ENCODE measurements at places on chromosomes 11 and 22.
A peak's percentile ranks its signal among the peaks of the same experiment; 100 is the strongest.

DNA sequence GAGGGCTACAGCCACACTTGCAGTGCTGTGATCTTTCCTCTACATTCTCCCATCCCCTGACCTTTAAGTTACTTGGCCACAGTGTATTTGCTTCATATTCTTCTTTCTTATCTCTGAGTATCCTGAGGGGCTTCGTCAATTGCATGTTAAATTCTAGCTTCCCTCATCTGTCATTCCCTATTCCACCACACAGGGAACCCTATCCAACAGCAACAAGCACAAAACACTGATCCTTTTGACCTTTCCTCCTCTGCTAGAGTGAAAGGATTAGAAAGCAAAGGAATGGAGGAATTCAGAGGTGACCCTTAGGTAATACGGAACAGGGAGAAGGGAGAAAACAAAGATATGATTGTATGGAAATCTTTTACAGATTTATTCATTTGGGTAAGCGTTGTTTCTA is 1061.7 kb upstream of the TENM4 start:
- DNase-seq: no peak

DNA sequence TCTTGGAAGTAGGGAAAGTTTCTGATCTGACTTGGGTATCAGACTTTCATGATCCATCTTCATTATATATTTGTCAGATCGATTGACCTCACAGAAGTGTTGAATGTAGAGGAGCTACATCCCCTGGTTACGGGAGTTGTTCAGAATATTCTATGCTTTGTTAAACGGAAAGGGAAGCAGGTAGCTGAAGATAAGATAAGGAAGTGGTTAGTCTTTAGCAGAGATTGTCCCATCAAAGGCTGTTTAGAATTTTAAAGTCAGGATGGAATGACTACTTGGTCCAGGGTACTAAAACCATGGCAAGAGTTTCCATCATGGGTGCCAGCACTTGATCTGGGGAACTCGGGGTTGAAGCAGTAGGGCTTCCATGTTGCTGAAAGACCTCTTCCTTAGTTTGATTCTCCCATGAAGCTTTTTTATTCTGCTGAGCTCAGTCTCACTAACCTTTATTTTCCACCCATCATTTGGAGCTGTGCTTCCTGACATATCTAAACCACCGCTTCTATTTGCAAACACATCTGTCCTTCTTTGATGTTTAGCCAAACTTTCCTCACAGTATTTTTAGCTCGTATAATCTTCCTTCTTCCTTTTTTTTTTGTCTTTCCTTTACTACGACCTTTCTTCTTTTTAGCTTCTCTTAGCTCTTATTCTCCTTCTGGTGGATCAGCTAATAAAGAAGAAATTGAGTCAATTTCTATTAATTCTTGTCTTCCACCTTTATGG is 4.0 kb upstream of the C22orf31 start:
- no peak for DNase-seq

DNA sequence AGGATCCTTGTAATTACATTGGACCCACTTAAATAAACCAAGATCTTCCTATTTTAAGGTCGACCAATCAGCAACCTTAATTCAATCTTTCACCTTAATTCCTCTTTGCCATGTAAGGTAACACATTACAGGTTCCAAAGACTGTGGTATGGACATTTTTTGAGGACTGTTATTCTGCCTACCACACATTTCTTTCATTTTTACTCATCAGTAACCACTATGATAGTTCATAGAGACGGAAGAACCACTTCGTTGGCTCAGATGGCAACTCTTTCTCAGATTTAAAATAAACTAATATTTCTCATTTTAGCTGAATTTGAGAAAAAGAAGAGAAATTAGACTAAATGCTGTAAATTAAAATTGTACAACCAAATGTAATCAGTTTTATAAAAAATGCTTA is 96.3 kb downstream of the PAX6 start:
- DNase-seq: no peak

- no peak for DNase-seq
Measured at GRCh38 chr11:64010783-64011182, 24.5 kb downstream of the OTUB1 start.

DNA sequence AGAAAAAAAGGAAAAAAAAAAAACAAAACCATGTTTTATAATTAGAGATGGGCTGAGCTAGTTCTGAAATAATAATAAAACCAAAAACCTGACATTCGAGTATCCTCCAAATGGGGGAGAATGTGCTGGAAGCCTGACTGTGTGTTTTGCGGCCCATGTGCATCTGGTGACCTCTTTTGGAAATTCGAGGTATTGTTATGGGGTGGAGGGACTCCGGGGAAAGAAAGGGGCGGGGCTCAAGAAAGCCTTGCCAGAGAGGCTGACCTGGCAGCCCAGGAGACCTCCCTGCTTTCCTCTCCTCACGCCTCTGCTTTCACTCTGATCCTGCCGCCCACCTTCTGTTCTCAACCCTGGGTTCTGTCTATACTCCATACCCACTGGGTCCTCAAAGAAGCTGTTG is 72.9 kb downstream of the CTTN start:
- no peak for DNase-seq

DNA sequence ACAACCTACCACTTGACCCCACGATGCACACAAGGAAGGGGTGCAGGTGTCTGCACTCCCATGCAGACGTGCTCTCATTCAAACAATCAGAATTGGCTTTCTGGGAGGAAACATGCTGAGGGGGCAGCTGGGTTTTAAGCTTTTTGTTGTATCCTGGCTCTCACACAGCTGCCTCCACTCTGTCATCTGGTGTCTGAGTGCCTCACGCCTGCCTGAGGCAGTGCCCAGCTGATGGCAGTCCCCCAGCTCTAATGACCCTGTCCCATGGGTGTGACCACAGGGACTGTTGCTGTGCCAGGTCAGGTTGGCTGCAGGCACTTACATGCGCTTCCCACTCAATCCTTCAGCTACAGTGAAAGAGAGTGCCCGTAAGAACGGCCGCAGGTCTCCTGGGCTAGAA is 53.7 kb downstream of the ARFGAP3 start:
- DNase-seq: no peak

DNA sequence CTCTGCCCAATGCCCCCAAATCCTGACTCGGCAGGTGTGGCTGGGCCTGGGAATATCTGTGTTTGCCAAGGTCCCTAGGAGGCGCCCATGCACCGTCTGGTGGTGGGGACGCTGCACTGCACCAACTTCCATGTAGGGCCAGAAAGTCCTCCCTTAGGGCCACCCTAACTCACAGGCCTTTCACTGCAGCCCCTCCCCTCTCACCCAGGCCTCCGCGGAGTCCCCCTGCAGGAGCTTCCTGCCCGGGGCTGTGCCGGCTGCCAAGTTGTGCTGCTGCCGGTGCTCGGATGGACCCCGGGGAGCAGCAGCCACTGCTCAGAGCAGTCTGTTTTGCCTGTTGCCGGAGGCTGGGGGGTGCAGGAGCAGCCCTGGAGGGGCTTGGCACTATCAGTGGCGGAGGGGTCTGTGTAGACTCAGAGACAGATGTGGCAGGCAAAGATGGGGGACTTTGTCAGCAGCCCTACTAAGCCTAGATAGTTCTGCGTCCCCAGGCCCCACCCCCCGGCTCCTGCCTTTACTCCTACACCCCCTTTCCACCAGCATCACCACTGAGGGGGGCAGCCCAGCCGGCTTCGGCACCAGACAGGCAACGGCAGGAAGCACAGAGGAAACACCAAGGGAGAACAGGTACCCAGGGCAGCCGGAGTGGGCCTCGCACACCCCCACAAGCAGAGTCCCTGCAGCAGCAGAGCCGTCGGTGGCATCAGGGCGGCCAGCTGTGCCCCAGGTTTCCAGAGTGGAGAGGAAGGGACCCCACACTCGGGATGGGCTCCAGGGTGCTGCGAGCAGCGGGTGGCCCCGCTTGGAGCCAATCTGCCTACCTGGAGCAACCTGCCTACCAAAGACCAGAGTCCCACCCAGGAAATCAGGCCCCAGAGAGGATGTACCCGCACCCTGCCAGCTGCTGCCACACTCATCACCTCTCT is 124.3 kb downstream of the TRIM29 start:
- DNase-seq: no peak

DNA sequence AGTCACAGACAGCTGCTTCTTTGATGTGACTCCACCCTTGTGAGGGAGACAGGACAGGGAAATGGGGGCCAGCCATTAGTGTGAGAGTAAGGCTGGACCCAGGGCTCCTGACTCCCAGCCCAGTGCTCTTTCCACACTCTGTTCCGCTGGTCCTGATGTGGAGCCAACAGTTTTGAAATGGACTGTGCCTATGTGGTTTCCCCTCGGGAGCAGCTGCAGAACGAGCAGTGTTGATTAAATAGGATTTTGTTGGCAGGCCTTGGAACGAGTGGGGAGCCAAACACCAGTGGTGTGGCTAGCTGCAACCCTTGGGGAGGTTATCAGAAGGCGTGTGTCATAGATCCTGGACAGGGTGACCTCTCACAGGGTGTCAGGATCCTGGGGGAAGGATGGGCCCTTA is 66.5 kb upstream of the AMPD3 start:
- no peak for DNase-seq

DNA sequence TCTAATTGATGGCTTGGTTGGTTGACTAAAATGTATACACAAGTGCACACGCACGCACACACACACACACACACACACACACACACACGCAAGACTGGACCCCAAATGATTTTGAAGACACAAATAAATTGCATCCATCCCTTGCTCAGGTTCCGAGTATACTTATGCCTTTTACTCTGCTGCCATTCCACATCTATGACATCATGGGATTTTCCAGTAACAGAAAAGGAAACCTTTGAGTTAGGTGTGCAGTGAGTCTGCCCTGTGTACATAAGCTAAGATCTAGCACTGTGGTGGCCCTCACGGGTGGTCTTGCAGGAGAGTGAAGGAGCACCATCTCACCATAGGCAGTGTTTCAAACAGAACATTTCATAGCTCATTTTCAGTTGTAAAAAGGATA is 20.5 kb upstream of the LARGE1 start:
- DNase-seq: no peak

DNA sequence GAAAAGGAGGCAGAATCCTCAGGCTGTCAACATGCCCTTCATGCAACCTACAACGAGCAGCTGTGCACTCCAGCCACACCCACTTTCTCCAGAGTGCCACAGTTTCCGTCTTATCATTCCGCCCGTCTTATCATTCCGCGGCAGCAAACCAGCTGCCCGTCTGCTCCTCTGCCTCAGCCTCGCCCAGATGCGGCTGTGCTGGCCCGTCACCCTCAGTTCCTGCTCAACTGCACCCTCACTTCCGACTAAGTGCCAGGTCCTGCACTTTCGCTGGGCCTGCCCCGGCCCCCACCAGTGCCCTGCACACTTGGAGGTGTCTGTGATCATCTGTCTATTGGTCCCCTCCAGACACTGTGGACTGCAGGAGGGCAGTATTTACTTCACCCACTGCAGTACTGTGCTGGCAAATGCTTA is 43.7 kb downstream of the MICAL3 start:
- peak; percentile 26 for DNase-seq

- no peak for DNase-seq
Measured at GRCh38 chr11:133606124-133606523, 73.8 kb upstream of the OPCML start.

DNA sequence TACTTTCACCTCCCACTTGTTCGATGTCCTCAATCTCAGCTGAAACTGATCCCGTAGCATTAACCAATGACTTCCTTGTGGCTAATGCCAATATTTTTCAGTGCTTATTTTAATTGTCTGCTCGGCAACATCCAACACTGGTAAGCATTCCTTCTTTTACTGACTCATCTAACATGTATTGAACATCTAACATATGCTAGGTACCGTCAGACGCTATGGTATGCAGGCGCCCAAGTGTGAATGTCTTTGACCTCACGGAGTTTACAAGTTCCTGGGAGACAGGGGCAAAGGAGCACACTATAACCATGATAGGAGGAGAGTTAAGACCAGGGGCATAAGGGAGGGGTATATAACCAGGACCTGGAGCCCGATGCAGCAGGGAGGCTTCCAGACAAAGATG is 1.7 kb downstream of the BRMS1 start:
- DNase-seq: no peak

DNA sequence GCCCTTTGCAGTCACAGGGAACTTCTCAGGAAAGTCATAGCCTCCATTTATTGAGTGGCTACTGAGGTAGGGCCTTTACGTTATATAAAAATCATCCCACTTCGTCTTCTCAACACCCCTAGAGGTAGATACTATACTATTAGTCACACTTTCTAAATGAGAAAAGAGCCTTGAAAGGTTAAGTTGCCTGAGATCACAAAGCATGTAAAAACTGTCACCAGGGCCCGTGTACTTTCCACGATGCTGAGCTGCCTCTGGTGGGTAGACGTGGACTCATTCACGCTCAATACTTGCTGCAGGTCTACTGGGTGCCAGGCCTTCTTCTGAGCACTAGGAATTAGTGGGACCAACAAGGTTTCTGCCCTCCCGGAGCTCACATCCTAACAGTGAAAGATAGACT is 16.3 kb downstream of the CHRDL2 start:
- no peak for DNase-seq

GRCh38 chr11:113048820-113049768 is 87.9 kb downstream of the NCAM1 start:
- DNase-seq: no peak

DNA sequence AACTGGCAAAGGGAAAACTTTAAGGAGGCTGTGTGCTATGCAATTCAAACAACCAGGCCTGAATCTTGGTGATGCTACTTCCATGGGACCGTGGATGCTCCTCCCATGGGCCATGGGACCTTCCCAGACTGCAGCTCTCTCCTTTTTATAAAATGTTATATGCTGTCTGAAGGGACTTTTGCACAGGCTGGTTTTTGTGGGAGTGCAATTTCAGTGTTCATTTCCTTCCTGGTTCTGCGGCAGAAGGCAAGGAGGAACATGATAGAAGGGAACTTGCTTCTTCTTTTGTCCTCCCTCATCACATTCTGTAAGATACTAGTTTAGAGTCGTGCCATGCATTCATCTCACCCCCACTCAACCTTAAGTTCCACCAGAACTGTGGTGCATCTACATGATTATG is 68.9 kb downstream of the C11orf58 start:
- DNase-seq: no peak

DNA sequence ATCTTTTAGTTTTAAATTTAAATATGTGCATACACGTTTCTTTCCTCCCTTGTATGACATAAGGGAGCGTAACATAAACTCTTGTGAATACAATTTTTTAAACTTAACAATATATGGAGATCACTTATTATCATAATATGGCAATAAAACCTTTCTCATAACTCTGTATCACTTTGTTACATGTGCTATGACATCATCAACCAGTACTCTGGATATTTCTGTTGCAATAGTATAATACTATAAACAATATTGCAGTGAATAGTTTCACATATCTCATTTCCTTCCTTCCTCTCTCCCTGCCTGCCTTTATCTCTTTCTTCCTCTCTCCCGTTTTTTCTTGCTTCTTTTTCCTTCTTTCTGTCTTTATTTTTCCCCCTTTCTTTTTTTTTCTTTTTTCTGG is 1278.0 kb upstream of the CNTN5 start:
- DNase-seq: no peak

All from activated T-cell treated with anti-CD3 and anti-CD28 coated beads for 1 hour (primary cell).